ENCODE measurements at places on chromosomes 5 and 9.
A peak's percentile ranks its signal among the peaks of the same experiment; 100 is the strongest.

- no peak for DNase-seq
Measured at GRCh38 chr5:101370181-101370580, 467.1 kb upstream of the ST8SIA4 start.

- DNase-seq: no peak
Measured at GRCh38 chr5:171595801-171596231, 176.4 kb downstream of the FGF18 start.

- peak; percentile 7 for DNase-seq
Measured at GRCh38 chr9:108850293-108850897, 5.4 kb downstream of the ACTL7B start.

- DNase-seq: peak; percentile 43
Measured at GRCh38 chr5:113378959-113379541, 55.7 kb downstream of the TSSK1B start.

- no peak for DNase-seq
Measured at GRCh38 chr9:95766906-95767305, 108.6 kb upstream of the ERCC6L2 start.

DNA sequence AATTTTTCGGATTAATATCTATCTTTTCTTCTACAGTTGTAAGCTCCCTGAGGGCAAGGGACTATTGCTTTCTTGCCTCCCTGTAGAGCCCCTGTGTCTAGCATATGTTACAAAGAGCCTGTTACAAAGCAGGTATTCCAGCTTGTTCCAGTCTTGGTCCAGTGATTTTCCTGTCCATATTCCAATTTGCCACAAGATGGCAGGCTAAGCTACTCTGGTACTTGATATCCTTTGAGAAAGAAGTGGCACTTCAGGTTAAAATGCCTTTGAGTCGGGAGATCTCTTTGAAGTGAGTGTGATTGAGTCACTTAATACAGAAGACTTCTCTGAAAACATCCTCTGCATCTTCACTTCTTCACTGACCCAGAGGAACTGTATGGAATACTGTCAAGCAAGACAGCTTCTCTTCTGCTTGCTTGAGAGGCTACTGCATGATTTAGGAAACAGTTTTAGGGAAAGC lies 24.5 kb downstream of the CAVIN4 start:
- no peak for DNase-seq

DNA sequence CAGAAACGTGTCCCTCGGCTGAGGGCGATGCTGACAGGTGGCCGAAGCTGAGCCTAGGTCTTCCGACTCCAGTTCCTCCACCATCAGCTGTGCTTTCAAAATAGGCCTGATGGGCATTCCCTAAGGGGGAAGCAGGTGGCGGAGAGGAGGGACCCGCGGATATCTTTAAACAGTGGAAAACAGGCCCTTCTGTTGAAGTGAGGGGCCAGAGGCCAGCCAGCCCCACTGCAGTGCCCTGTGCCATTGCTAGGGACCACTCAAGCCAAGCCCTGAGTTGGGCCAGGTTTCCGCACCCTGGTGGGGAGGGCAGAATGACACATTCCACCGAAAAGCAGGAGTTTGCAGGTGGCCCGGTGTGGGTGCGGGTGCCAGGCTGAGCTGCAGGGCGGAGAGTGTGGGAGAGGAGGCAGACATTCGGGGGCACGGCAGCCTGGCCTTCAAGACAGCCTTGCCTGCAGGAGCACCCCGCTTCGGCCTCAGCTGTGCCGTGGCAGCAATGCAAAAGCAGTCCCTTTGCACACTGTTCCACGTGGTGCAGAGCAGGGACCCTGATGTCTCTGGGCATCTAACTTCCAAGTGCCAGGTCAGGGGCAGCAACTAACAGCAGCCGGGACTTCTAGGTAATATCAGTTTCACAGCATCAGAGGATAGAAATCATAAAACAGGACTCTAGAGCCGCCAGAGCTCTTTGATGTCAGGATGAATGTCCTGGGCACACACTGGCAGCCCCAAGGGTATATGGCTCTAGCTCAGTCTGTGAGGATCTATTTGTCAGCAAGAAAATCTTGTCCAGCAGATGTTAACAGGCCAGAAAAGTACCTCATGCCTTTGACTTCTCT lies 17.2 kb downstream of the HNRNPH1 start:
- no peak for DNase-seq

- DNase-seq: no peak
Measured at GRCh38 chr9:134186471-134187109, 22.2 kb upstream of the RNU6ATAC start.

DNA sequence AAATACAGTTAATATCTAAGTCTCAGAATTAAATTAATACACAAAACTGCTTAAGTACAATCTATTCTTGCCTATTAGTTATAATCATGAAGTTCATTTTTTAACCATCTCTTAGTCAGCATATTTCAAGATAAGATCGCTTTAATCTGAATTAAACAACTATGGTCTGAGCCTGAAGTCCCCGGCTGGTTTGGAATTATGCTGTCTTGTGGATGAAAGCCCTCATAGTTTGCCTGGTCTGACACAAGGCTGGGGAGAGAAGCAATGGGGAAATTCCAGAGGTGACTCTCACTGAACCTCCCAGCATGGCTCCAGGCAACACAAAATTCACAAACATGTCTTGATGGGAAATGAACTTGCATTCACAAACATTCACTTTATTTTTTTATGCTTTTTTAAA lies 28.0 kb upstream of the GRAMD2B start:
- no peak for DNase-seq

- DNase-seq: no peak
Measured at GRCh38 chr5:126383246-126383645, 40.0 kb upstream of the GRAMD2B start.

DNA sequence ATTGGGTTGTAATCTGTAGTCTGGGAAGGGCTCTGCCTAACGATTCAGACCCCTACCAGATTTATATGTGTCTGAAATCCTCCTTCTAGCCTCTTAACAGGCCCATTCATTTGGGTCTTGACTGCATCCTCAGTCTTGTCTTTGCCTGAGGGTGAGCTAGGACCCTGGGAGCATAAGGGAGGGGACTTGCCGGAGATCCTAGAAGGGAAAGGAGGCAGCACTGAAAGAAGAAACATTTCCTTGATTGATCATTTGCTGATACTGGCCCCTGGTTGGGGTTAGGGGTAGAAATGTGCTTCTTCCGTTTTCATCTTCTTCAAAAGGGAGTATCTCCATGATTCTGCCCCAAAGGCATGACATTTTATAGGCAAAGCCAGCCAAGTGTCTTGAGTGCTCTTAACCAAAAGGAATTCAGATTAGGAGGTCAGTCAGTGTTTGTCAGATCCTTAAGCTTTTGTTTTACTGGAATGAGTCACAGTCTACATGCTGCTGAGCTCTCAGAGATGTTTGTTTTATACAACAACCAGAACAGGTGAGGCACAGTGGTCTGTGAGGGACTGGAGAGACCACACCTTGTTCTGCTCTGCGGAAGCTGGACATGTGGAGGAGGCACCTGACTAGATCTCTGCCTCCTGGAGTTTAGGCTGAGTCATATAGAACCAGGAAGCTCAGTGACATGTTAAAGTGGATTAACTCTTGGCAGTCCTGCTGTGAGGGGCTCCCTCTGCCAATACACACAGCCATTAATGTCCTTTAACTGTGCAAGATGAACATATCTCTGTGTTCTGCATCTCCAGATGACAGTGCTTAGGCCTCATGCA lies 37.7 kb downstream of the PCDHAC2 start:
- no peak for DNase-seq

- no peak for DNase-seq
Measured at GRCh38 chr5:179113945-179114641, 53.9 kb downstream of the ZNF354C start.

GRCh38 chr5:141150224-141150992 lies 551 bp downstream of the PCDHB6 start:
- no peak for DNase-seq

DNA sequence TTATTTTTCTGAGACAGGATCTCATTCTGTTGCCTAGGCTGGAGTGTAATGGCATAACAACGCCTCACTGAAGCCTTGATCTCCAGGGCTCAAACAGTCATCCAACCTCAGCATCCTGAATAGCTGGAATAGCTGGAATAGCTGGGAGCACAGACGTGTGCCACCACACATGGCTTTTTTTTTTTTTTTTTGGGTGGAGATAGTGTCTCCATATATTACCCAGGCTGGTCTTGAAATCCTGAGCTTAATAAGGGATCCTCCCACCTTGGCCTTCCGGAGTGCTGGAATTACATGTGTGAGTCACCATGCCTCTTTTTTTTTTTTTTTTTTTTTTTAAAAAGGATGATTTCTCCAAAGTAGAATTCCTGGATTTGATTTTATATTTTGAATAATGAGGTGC lies 60.7 kb downstream of the NSD1 start:
- no peak for DNase-seq

DNA sequence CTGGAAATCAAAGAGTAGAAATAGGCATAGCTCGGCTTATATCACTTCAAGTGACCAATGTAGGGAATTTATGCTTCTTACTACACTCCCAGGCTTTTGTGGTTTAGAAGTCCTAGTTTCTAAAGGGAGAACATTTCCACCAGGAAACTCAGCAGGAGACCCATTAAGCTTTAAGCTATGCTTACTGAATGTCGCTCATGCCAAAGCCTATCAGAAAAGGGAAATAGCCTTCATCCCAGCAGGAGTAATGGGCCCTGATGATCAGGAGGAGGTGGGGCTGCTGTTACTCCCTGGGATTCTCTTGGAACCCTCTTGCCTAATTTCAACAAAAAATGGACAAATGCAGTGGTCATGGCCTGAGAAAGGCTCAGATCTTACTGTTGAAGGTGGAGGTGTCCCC lies 54.5 kb upstream of the SEMA6A start:
- no peak for DNase-seq

DNA sequence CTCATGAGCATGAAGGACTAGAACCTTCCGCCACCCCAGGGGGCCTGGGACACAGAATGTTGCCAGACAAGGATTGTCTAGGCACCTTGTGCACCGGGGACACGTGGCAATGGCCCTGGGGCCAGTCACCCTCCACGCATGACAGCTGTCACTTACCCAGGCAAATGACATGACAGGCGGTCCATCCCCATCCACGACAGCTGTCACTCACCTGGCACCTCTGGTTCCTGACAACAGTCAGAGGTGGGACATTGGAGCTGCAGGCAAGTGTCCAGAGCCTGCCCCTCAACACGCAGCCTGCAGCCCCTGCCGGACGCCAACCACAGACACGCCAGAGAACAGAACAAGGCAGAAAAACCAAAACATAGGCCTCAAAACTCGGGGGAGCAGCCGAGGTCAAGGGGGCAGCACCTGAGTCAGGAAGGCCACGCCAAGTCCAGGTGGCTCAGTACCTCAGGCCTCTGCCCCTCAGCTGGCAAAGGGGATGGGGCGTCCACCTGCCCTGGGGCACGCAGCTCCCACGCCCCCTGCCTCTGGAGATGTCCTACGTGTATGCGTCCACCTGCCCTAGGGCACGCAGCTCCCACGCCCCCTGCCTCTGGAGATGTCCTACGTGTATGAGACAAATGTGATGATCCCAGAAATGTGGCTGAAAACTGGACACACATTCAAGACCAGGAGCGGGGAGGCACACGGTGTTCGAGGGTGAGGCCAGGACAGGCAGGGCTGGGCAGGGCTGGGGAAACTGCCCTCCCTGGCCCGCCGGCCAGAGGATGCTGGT lies 14.5 kb downstream of the VAV2 start:
- no peak for DNase-seq

GRCh38 chr5:160573318-160573717 lies 151.7 kb downstream of the PTTG1 start:
- DNase-seq: no peak

DNA sequence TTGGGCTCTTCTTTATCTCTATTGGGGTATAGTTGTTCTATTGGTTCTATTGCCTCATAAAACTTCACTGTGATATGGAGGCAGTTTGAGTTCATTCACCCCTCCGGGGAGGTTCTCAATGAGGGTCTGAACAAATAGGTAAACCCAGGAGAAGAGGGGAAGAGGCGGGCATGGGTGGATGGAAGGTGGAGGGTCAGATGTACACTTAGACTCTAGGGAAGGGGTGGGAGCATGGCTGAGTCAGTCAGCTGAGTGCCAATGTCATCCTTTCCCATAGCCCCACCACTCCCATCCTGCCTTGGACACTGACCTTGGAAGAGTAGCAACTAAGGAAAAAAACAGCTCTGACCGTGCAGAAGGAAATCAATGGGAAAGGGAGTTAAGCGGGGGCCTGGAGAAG lies 9.9 kb upstream of the FABP6 start:
- DNase-seq: no peak

GRCh38 chr5:157570531-157571200 lies 4.9 kb downstream of the ADAM19 start:
- DNase-seq: no peak

DNA sequence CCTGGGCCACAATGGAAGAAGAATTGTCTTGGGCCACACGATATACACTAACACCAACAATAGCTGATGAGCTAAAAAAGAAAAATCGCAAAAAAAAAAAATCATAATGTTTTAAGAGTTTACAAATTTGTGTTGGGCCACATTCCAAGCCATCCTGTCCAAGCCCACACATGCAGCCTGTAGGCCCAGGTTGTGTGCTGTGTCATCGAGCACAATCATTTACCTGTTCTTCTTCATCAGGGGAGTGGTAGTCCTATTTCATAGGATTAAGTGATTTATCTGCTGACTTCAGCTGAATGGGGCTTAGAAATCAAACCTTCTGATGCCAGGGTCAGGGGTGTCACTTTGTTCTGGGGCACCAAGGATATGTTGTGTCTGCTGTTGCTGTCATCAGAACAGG lies 44.6 kb upstream of the ELL2 start:
- DNase-seq: no peak

GRCh38 chr5:176514244-176514950 lies 22.8 kb downstream of the RNF44 start:
- no peak for DNase-seq

- DNase-seq: no peak
Measured at GRCh38 chr9:82302968-82303655, 314.5 kb downstream of the SPATA31D1 start.

- no peak for DNase-seq
Measured at GRCh38 chr5:72489536-72489935, 17.7 kb downstream of the ZNF366 start.

DNA sequence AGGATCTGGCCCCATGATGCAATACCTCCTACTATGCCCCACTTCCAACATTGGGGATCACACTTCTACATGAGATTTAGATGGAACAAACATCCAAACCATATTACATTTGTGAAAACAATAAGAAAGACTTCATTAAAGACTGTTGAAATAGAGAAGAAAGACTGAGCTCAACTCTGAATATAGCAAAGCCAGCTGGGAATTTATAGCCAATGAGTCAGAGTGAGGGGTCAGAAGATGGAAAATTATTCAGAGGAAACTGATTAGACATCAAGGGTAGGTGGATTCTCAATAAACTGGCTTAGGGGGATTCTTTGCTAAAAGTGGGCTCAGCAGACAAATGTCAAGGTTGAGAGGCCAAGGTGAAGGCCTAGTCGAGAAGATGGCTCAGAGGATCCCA lies 25.6 kb downstream of the BTF3 start:
- no peak for DNase-seq

GRCh38 chr5:58156973-58157701 lies 302.7 kb downstream of the PLK2 start:
- no peak for DNase-seq

DNA sequence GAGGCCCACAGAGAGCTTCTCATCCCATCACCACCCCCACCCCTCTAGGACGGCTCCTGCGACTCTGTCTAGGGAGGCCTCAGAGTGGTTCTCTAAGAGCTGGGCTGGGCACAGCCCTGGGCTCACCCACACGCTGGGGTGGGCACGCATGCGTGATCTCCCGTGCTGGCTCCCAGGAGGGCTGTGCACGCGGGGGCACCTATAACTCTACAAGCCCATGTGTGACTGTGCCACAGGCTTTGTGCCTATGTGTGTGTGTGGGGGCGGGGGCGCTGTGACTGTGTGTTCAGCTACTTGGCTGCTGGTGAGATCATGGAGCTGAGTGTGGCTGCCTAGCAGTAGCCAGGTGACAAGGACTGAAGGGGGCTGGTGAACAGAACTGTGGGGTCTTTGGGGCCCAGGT lies 32.2 kb downstream of the NDUFA8 start:
- DNase-seq: no peak
